CD4-positive, CD25-positive, alpha-beta regulatory T cell (primary cell): ENCODE measurements at places on chromosomes 11 and 22. TPM values are rescaled to one million over a fixed set of nuclear protein-coding genes. Genes with fewer than 3 reads are reported as not detected.

GRCh38 chr11:70204466-70204799, 1.3 kb downstream of the FADD start:
- peak; percentile 12 for DNase-seq

DNA sequence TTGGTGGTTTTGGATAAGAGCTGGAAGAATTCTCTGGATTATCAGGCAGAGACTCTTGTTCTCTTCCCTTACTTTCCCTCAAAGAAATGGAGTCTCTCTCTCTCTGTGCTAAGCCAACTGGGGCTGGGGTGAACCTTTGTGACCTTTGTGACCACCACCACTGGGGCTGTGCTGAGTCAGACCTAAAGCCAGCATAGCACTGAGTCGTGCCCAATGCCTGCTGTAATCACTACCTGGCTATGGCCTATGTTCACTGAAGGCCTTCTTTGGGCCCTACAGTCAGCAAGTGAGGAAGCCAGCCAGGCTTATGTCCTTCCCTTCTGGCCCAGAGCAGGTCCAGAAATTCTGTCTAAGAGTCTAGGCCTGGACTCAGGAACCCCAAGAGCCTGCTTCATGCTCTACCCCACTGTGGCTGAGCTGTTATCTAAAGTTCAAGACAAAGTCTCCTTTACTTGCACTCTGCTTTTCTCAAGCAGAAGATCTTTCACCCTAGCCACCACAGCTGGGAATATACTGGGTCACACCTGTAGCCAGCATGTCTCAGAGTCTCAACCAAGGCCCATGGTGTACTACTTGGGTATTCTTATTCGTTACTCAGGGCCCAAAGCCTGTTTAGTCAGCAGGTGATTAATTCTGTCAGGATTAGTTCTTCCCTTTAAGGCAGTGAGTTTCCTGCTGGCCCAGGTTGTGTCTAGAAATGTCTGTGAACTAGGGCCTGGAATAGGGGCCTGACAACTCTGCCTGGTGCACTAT, 86.0 kb downstream of the EHF start:
- DNase-seq = no peak

Gene ALDH3B1
- not detected for total RNA-seq

Gene SLC7A4
- not detected for total RNA-seq

DNA sequence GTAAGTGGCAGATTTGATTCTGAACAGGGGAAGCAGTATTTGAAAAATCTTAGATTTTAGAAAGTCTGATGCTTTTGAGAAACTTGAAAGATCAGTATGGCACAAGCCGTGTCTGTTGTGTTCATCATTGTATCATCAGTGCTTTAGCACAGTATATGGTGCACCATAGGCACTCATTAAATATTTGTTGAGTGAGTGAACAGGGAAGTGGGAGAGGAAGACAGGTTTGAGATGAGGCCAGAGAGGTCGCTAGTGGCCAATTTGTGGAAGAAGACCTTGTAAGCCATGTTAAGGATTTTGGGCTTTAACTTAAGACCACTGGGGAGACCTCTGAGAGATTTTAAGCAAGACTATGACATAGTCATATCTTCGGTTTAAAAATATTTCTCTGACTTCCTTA, 12.9 kb downstream of the CHEK1 start:
- DNase-seq = no peak

Gene APOL5
- not detected for total RNA-seq

Gene GAL3ST3
- not detected for total RNA-seq

DNA sequence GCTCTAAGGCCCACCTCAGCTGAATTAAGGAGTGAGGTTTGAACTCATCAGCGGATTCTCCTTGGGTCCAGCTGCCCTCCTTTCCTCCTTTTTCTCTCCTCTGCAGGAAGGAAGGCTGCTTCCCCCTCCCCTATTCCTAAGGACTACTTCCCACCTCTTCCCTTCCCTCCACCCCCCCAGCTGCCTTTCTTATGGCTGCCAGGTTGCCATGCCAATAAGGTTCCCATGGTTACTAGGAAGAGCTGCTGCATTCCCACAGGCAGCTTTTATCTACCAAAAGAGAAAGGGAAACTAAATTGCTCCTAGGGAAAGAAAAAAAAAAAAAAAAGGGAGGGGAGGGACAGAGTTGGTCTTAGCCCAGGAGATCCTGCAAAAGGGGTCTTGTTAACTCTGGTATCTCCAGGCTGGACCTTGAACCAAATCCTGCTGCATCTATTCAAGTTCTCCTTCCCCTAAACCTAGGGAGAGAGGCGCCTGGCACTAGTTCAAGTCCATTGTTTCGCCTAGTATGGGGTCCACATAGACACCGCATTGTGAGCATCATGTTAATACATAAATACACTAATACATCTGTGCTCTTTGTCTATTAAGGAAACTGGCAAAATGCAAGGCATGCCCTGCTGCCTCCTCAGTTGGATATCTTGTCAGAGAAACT, 21.2 kb upstream of the FEZ1 start:
- DNase-seq = no peak

GRCh38 chr22:20436307-20436767, 1.3 kb downstream of the SCARF2 start:
- DNase-seq = no peak

GRCh38 chr11:60842668-60843600, 1.0 kb downstream of the CCDC86 start:
- no peak for DNase-seq

GRCh38 chr11:75855206-75855605, 40.2 kb downstream of the UVRAG start:
- DNase-seq = no peak

Gene NCR3LG1
- total RNA-seq = 0.69 TPM

DNA sequence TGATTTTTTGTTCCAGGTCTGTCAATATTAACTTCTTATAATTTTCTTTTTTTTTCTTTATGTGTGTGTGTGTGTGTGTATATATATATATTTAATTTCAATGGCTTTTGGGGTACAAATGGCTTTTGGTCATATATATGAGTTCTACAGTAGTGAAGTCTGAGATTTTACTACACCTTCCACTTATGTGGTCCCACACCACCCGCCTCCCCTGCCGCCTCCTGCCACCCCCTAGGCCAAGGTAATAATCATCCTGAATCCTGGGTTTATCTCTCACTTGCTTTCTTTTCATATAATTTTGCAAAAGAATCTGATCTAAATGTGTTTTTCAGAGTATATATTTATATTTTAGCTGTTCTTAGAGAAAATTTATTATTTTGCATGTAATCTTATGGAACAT, 11.1 kb downstream of the NEAT1 start:
- no peak for DNase-seq

GRCh38 chr11:32032478-32032877, 58.4 kb upstream of the RCN1 start:
- no peak for DNase-seq

- DNase-seq = no peak
These were observed 5.3 kb upstream of the TYMP start for GRCh38 chr22:50535113-50535512.

Gene EFCAB6
- total RNA-seq = not detected

GRCh38 chr22:30561402-30562189, 12.9 kb downstream of the GAL3ST1 start:
- DNase-seq = no peak

GRCh38 chr22:27222178-27222577, 564.8 kb downstream of the MIAT start:
- DNase-seq = no peak

Gene NFAM1
- 0.12 TPM for total RNA-seq

DNA sequence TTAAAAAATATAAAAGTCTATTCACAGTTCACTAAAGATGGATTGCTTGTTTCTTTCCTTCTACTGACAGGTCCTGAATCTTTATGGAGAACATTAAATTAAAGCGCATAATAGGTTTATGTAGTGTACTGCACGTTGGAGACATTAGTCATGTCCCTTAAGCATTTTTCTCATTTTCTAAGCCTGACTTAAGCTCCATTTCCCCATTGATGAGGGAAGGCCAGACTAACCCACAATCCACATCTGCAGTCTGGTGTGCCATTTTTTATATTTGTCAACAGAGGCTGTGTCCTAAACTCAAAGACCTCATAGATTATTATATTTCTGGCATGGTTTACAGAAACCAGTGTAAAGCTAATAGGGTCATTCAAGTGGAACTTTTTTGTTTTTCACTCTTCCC, 39.9 kb downstream of the CADM1 start:
- DNase-seq = no peak

- no peak for DNase-seq
These were observed 753.7 kb downstream of the NTM start for GRCh38 chr11:132123854-132124835.

Gene ART1
- not detected for total RNA-seq

GRCh38 chr11:115188188-115188897, 315.9 kb downstream of the CADM1 start:
- no peak for DNase-seq

Gene PRG3
- not detected for total RNA-seq

Gene WEE1
- total RNA-seq = 41.1 TPM

Gene ELMOD1
- total RNA-seq = not detected

GRCh38 chr11:78415338-78415737, 2.3 kb downstream of the GAB2 start:
- DNase-seq = no peak

DNA sequence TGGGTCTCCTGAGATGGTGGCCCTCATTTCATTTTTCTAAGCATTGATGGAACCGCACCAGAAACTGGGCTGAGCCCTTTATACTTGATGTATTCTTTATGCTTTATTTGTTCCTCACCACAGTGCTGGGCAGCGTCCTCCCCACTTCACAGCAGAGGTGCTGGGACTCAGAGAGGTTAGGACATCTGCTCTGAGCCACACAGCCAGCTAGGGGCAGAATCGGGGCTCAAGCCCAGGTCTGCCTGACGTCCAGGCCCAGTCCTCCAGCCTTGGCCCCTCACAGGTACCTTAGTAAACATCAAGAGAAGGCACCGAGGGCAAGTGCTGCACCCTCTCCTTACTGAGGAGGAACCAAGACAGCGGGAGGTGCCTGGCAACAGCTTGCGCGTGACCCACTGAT, 20.2 kb upstream of the SHISAL1 start:
- no peak for DNase-seq

DNA sequence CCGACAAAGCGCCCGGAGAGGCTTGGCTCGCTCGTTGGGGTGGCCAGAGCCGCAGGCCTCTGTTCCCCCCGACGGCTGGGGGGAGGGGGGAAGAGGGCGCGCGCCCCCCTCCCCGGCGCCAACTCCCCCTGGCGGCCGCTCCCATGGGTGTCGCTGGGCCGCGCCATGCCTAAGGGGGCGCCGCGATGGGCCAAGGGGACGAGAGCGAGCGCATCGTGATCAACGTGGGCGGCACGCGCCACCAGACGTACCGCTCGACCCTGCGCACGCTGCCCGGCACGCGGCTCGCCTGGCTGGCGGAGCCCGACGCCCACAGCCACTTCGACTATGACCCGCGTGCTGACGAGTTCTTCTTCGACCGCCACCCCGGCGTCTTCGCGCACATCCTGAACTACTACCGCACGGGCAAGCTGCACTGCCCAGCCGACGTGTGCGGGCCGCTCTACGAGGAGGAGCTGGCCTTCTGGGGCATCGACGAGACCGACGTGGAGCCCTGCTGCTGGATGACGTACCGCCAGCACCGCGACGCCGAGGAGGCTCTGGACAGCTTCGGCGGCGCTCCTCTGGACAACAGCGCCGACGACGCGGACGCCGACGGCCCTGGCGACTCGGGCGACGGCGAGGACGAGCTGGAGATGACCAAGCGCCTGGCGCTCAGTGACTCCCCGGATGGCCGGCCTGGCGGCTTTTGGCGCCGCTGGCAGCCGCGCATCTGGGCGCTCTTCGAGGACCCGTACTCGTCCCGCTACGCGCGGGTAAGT, 1.4 kb downstream of the KCNC1 start:
- DNase-seq = no peak

Gene MS4A1
- 0.79 TPM for total RNA-seq

DNA sequence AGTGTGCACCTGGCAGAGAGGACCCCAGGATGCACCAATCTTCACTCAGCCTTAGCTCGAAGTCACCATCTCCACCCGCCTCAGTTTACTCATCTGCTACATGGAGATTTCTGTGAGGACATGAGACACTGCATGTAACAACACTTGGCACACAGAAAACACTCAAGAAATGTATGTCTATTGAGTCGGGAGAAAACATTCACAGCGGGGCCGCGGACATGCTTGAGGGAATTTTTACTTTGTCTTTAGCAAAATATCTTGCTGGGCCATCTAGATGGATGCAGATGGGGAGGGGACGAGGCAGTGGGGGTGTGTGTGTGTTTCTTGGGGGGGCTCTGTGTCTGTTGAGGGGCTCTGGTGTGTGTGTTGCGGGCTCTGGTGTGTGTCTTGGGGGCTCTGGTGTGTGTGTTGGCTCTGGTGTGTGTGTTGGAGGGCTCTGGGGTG, 28.4 kb upstream of the RFPL3 start:
- DNase-seq = no peak

DNA sequence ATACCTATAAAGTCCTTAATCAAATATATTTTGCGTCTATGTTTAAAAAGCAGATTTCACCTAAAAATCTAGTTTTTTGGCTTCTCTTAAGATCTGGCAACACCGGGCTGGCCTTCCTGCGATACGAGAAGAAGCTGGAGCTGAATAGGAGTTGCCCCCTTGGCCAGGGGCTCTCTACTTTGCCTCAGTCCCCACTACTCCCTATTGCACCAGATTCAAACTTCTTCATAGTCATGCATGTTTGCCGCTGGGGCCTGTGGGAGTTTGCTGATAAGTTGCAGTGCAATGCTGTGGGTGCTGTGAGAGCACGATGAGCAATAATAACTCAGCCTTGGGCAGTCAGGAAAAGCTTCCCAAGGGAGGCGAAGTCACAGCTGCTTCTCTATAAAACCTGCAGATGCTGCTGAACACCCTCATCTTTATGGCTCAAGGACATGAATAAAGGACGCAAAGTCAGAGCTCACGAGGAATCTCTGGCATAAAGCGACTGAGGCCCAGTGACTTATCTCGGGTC, 15.2 kb upstream of the EIF3D start:
- no peak for DNase-seq

GRCh38 chr11:35629914-35630313, 11.7 kb downstream of the FJX1 start:
- DNase-seq = no peak

Gene XNDC1N
- 21.7 TPM for total RNA-seq

GRCh38 chr22:17064498-17065100, 20.2 kb upstream of the IL17RA start:
- DNase-seq = no peak

Gene GGTLC2
- not detected for total RNA-seq

DNA sequence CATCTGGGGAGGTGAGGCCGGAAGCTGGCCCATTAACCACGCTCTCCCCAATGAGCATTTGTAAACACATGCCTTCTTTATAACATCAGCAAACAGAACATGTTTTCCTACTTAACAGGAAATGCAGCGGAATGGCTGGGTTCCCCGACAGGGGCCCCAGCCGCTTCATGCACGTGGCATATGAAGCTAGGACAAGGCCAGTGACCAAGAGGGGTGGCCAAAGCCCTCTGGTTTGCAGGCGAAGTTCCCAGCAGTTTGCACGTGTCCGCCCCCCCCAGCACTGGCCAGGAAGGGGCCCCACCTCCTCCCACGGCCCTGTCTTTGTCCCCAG, 38.7 kb upstream of the LINC01488 start:
- DNase-seq = no peak
